ENCODE measurements at places on chromosomes 13 and 19. TPM values are rescaled to one million over a fixed set of nuclear protein-coding genes. Genes with fewer than 3 reads are reported as not detected.

DNA sequence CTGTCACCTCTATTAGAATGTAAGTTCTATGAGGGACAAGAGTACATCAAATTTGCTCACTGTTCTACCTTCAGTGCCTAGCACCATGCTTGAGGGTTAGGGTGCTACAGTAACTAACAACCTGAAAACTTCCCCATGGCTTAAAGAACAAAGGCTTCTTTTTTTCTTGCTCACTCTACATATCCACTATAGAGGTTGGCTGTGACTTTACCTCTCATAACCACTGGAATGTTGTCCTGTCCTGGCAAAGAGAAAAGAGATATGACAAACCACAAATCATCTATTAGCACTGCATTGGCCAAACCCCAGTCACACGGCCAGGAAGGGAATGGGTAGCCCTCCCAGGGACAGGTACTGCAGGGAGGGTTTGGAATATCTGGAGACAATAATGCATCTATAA lies 23.2 kb upstream of the ACOD1 start:
- DNase-seq = no peak

- no peak for DNase-seq
Observed at GRCh38 chr19:13040232-13040947, 45.1 kb downstream of the NFIX start.

The MATK gene
- total RNA-seq = 11.2 TPM

The NDUFB7 gene
- 131 TPM for total RNA-seq

The THSD1 gene
- 5.3 TPM for total RNA-seq

Data from uterus (tissue), 4 donors.